ENCODE measurements at places on chromosomes 1 and 21.

- DNase-seq, result no peak
These were observed 55.2 kb upstream of the FMN2 start for GRCh38 chr1:240036526-240036925.

DNA sequence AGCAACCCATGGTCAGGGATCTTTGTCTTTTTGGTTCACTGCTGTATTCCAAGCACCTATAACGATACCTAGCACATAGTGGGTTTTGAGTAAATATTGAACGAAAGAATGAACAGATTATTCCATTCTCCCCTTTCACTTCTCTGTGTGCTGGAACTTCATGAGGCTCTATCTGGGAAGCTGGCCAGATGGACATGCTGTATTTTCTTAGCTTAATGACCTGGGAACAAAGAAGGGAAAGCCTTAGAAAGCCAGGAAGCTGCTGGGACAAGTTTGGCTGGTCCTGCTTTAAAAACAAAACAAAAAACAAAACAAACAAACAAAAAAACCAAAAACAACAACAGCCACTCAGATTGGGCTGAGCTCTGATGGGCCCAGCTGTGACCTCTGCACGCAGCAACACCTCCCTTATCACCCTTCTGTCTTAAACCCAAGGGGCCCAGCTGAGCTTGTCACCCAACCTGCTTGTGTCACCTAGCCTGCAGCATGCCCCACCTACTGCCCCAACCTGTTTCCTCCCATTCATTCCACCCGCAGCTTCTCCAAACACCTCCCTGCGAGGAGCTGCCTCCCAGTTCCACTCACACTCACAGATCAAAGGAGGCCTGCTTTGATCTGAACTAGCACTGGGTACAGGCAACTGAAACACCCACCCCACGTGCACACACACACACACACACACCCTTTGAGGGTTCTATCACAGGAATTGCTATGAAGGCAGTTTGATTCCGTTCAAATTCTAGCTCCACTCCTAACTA lies 37.1 kb downstream of the SLC30A1 start:
- no peak for DNase-seq

GRCh38 chr1:162327788-162328165 lies 48.9 kb downstream of the SPATA46 start:
- DNase-seq, result no peak

GRCh38 chr1:174153085-174153824 lies 6.1 kb upstream of the RABGAP1L start:
- no peak for DNase-seq

- DNase-seq, result peak; percentile 36
These were observed 9.0 kb upstream of the RHBG start for GRCh38 chr1:156359973-156360372.

DNA sequence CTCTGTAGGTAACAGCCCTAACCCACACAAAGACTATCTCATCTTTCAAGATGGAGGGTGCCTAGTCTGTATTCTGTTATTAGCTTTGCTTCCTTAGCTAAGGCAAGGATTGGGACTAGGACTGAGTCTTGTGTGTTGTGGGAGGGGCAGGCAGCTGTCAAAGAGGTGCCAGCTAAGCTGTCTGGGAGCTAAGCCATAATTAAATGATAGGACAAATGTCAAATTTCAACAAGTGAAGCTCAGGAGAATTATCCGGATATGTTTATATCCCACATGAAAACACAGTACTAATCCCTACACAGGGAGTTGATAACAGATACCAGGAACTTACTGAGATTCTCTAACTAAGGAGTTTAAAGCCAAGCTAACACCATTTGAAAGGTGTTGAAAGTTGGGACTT lies 70.5 kb upstream of the NGF start:
- DNase-seq, result no peak

- DNase-seq, result no peak
These were observed 5.9 kb upstream of the CTRC start for GRCh38 chr1:15432324-15432723.

DNA sequence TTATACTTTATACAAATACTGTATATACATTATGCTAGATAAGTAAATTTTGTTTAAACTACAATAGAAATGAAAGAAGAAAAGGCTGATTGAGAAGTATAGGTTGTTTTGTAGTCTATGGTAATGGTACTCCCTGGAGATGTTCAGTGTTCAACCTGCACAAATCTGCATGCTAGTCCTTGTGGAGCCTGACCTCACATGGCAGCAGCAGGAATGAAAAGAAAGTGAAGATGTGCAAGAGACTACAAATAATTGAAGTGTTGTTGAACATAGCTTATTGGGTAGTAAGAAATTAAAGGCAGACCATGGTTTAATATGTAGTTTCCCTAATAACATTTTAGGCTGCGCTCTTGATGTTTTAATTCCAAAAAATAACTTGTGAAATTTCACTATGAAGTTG lies 201.2 kb downstream of the TGFB2 start:
- no peak for DNase-seq

Data from spleen (tissue), 13 donors.